ENCODE measurements at places on chromosomes 11 and 22.
A peak's percentile ranks its signal among the peaks of the same experiment; 100 is the strongest.

DNA sequence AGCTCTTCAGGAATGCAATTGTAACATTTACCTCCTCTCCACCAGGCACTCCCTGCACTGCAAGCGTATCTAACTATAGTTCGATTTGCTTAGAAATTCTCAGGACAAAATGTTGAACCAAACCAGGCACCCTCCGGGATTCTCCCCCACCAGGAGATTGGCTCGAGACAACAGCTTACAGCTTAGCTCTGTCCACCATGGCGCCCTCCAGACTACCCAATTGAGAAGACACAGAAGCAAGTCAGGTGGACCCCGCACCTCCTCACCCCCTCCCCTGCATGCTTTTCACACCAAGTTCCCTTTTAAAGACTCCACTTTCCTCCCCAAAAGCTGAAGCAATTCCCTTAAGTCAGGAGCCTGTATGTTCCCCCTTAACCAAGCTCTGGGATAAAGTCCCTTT lies 34.7 kb upstream of the RFPL3 start:
- DNase-seq: no peak

DNA sequence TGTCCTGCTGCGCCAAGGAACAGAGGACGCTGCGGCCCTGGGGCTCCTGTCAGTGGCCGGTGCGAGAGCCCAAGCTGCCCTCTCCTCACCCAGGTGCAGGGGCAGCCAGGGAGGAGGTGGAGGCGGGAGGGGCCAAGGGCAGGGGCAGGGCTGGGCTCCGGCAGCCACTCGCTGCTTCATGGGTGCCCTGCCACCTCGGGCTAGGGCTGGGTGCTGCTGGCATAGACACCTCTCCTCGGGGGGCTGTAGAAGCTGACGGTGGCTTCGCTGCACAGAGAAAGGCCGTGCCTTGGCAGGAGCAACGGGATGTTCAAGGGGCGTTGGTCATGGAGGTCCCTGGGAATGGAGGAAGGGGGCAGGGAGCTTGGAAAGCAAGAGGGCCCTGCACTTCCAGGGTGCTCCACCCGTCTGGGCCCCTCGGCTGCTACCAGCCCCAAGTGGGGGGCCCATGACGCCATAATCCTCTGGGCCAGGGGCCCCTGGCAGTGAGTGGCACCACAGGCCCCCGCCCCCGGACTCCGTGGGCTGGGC lies 1.6 kb upstream of the TBX1 start:
- DNase-seq: no peak

- no peak for DNase-seq
Observed at GRCh38 chr22:29689206-29689879, 30.5 kb upstream of the CABP7 start.

GRCh38 chr11:66267379-66268243 lies 828 bp upstream of the RAB1B start:
- peak; percentile 92 for DNase-seq

DNA sequence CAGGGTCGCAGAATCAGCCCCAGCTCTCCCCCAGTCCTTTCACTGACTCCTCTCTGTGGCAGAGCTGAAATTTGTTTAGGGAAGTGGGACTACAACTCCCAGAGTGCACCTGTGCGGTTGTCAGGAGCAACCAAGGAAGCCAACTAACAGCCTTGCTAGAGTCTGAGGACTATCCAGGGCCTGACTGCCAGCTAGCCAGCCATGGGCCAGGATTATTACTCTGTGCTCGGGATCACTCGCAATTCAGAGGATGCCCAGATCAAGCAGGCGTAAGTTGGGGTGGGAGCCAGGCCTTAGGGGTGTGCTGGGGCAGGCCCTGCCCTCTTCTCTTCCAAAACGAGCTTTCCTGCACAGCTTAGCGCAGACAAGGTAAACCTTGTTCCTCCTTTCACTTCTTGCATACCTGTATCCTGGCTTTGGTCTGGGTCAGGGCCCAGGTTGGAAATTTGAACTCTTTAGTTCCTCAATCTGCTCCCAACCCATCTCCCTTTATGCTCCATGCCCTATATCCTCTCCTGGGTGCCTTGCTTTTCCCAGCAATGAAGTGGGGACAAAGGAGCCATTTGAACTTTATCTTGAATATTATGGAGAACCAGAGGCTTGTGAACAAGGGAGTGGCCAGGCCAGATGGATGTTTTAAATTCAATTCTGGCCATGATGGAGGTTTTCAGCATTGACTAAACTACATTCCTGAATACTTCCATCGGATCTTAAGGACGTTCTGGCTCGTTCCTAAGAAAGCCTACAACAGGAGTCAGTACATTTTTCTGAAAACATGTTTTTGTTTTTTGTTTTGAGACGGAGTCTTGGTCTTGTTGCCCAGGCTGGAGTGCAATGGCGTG lies at the start of gene DNAJB13:
Gene DNAJB13, plus strand, starts transcription at position 158 of the 842 bp plus-strand sequence. Its CDS starts 44 bp downstream, at position 202.
- peak; percentile 40 for DNase-seq

DNA sequence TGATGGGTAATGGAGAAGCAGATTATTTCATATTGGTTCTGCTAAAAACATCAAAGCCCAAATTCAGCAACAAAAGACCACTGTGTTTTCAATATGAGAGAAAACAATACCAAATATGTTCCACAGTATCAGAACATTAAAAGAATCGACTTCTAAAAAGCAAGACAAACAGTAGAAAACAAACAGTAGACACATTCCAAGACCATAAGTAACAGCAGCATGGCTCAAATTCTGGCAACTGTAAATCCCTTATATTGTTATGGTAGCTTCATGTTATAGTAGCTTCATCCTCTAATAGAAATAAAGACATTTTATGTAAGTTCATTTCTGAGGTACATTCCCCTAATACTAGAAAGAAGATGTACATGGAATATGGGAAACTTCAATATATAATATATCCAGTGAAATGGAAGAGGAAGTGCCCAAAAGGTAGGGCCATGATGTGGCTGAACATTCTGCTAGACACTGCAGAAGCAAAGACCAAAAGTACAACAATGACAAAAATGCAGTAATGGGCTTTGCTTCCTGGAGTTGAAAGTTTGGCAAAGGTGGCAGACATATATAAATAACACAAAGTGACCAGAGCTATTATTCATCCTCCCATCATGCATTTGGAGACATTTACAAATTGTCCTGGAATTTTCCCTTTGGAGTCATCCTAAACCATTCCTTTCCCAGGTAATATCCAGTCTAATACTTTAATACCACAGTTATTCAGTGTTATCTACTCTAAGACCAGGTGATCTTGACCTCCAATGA lies 299.9 kb downstream of the DCDC1 start:
- DNase-seq: no peak

GRCh38 chr11:70296681-70297080 lies 26.2 kb downstream of the PPFIA1 start:
- DNase-seq: no peak

Measured in activated T-cell treated with anti-CD3 and anti-CD28 coated beads, Interleukin-2, amount 50 U/mL, for 48 hours (primary cell).